ENCODE measurements at places on chromosomes 2 and 18.

GRCh38 chr2:181178823-181179412 is 198.5 kb downstream of the UBE2E3 start:
- no peak for DNase-seq

DNA sequence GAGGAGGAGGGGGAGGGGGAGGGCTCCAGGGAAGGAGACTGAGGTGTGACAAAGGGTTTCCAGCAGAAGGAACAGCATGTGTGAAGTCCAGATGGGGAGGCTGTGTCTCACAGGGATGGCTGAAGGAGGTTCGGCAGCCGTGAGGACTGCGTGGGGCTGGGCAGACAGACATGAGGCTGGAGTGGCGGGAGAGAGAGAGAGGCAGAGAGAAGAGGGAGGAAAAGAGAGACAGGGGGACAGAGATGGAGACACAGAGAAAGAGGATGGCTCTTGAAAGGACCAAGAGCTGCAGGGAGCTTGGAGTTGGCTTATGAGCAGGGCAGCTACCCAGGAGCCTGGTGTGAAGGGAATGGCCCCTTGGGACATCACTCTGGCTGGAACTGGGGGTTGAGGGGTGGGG is 138.9 kb upstream of the ASB18 start:
- no peak for DNase-seq

GRCh38 chr2:18474700-18475099 is 85.8 kb downstream of the RDH14 start:
- no peak for DNase-seq

GRCh38 chr2:53067533-53067932 is 700.1 kb upstream of the CHAC2 start:
- DNase-seq = no peak

GRCh38 chr18:9322744-9323143 is 11.8 kb upstream of the TWSG1 start:
- no peak for DNase-seq

All from muscle of arm (tissue), 14 donors.